ENCODE measurements at places on chromosomes 13 and 19.

DNA sequence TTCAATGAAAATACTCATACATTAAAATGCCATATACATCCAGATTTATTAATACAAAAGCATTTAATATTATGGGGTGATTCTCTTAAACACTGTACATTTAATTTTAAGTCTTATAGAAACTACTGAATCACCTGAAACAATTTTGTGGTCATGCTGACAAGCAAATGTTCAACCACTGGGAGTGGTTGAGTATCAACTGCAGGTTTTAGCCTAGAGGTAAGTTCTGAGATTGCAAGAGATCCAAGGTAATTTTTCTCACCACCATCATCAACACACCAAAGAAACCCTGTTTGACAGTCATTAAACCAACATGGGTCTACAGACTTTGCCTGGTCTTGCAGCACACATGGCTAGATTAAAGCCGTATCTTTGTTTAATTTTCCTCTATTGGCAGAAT, 196.3 kb downstream of the LHFPL6 start:
- peak; percentile 4 for DNase-seq

DNA sequence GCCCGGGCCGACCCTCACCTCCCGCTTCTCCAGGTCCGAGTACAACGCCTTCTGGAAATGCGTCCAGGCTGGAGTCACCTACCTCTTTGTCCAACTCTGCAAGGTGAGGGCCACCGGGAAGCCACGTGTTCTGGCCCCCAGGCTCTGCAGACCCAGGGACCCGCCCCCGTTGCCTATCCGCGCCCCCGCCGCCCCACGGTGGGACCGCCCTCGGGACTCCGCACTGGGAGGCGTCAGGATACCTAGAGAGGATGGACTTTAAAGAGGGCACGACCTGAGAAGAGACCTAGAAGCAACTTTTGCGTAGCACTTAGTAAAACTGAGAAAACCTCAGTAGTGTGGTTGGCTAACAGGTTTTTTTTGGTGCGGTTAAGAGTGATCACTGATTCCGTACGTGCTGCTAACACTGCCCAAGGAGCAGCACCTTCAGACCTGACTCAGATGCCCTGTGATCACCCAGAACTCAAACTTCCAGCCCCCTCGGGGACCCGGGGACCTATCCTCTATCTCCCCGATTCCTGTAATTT, 492 bp downstream of the TMEM147 start:
- DNase-seq = peak; percentile 87

- DNase-seq = no peak
Observed at GRCh38 chr13:71851498-71852409, 15.2 kb downstream of the DACH1 start.

- no peak for DNase-seq
Observed at GRCh38 chr13:100842136-100842535, 167.5 kb upstream of the TMTC4 start.

DNA sequence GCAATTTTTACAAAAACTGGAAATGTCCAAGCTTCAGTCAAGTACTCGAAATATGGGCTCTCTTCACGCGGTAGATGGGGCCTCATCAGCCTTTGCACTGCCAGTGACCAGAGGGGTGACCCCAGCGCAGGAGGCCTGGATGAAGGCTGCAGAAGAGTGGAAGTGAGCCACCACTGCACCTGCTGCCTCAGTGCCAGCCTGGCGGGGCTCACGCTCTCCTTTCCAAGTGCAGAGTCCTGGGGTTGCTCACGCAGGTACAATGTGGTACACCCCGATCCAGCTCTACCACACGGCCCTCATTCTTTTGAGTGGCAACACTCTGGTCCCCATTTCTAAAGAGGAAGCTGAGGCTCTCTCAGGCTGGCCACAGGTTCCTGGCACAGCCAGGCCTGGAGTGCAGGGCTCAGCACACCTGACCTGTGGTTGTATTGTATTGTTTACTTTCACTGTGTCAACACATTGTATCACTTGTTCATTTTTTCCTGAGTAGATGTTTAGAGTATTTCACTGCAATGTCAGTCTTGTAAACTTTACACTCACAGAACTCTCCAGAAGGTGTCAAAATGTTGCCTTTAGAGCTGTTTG, 97.3 kb upstream of the SOX1 start:
- no peak for DNase-seq

DNA sequence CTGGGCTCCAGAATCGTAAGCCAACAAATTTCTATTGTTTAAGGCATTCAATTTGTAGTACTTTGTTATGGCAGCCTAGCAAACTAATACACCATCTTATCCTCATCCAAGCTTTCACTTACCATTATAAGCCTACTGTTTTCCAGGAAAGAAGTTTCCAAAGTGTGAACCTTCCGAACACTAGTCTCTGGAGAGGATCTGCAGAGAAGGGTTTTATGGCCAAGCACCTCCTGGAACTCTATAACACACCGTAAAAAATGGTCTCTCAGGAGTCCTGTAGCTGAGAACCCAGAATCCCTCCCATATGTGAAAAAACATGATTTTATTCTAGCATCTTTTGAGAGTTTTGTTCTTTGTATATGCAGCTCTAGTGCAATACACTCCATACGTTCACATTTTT, 142.1 kb downstream of the POSTN start:
- no peak for DNase-seq

DNA sequence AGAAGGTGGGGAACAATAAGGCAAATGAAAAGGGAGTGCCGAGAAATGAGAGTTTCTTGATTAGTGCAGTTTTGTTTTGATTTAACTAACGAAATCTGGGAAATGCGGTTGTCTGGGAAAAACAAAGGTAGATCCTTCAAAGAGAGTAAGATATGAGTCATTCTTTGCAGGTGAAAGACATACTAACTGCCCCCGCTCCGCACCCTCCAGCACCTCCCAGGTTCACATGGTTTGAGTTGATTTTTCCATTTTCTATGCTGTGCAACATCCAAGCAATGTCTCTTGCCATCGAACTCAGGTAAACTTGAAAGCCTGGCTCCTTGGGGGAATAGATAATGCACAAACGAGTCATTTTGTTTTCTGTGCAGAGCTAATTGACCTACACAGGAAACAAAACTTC, 84.1 kb upstream of the KLF12 start:
- no peak for DNase-seq

DNA sequence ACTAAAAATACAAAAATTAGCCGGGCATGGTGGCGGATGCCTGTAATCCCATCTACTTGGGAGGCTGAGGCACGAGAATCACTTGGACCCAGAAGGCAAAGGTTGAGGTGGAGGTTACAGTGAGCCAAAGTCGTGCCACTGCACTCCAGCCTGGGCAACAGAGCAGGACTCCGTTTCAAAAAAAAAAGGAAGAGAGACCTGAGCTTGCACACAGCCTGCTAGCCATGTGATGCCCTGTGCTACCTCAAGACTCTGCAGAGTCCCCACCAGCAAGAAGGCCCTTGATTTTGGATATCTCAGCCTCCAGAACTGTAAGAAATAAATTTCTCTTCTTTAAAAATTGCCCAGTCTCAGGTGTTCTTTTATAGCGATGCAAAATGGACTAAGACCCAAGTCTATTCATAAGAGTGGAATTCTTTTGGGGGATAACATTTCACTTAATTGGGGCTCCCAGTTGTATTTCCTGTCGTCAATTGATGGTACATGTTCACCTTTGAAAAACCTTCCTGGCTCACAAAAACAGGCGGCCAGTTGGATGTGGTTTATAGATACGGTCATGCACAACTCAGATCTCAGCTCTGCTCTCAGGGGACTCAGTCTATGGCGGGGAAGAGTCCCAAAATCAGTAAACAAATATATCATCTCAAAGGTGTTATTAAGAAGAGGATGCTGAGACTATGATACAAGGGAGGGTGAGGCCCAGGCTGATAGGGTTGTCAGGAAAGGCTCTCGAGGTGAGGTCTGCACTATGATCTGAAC, 2.4 kb upstream of the CHERP start:
- DNase-seq = no peak

GRCh38 chr13:29543230-29544215, 52.0 kb downstream of the SLC7A1 start:
- DNase-seq = peak; percentile 83

DNA sequence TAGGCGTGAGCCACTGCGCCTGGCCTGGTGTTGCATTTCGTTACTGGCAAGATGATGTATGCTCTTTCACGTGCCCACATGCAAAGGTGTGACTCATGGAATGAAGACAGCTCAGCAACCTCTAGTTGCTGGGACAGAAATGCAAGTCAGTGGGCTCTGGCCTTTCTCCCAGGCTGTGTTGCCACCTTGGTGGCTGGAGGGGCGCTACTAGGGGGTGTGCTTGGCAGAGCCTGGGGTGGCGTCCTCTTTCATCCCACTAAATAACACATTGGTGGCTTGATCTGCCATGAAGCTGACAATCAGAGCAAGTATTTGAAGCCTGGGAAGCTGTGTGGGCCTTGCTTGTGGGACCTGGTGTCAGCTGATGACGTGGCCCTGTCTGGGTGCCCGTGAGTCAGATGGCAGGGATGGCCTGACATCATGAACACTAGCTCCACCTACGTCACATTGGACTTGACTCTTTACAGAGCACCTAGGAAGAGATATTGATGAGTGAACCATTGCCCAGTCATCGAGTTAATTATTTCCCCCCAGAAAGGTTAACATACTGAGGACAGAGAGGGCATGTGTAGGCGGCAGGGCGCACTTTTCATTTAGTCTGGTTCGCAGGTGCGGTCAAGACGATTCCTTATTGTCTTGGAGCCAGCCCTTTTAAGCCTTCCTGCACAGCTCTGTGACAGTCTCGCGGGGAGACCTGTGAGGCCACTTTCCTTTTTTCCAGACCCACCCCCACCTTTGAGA, 154.2 kb downstream of the TM9SF2 start:
- DNase-seq = peak; percentile 53

GRCh38 chr13:75194717-75195462, 287.1 kb downstream of the TBC1D4 start:
- DNase-seq = no peak

DNA sequence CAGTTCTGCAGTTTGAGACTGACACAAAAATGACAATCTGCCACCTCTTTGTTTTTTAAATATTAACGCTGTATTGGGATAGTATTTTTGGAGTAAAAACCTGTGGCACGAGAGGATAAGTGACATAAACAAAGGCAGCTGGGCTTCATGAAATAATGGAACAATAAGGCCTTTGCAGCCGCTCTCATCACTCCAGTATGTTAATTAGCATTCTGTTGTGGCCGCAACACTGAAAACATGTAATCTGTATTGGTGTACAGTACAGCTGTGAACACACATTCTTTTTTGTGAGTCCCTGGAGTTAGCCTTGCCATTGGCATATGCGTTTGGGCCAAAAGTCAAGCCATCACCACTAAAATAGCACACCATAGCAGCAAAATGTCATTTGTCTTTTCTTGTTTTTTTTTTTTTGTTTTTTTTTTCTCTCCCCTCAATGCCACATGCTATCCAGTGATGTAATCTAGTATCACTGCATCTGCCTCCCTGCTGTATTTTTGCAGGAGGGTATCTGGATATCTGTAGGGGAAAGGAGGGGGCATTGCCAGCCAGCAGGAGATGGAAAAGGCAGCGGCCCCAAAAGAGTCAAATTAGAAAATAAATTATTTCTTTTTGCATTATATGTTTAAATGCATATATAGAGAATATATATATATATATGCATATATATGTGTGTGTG, 885 bp upstream of the ZNF536 start:
- DNase-seq = no peak

- DNase-seq = no peak
Observed at GRCh38 chr13:62210951-62211350, 795.3 kb upstream of the PCDH20 start.

DNA sequence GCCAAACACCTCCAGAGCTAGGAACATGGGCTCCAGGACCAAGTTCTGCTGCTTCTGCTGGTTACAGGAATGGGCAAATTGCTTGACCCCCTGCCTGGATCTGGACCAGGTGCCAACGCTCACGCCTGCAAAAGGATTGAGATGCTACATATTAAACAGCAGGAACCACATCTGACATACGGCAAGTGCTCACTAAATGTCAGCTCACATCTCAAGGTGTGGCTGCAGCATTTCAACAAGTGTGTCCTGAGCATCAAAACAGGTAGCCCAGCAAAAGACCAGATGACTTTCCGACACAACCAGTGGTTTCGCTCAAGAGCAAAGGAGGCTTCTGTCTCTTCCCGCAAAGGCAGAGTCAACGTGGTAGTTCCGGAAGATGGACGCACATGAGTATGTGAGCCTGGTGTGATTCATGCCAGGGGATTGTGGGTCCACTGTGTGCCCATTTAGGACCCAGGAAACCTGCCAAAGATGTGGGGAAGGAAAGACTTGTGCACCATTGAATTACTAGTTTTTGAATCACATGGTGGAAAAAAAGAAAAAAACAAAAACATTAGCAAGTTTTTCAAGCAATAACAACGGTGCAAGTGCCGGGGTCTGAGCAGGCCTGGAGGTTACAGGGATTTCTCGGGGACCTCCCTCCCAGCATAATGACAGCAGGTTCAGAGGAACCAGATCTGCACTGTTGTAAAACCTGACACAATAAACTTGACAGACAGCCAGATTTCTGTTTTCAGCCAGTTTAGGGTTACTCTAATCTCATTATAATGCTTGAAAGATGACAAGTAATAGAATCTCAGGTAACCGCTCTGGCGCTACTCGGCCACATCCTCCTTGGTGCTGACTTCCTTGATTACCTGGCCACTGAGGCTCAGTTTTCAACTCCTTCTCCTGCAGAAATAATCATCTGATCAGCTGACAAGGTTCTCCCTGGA, 77.9 kb downstream of the SOX1 start:
- no peak for DNase-seq

- DNase-seq = no peak
Observed at GRCh38 chr13:97474349-97474980, 40.5 kb downstream of the RAP2A start.

DNA sequence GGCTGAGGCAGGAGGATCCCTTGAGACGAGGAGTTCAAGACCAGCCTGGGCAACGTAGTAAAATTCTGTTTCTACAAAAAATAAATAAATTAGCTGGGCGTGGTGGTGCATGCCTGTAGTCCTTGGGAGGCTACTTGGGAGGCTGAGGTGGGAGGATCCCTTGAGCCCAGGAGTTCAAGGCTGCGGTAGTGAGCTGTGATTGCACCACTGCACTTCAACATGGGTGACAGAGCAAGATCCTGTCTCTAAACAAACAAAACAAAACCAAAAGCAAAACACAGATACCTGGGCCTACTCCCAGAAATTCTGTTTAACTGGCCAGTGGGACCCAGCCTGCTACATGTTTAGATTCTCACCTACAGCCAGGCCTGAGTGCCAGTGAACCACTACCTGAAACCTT, 74.6 kb upstream of the MEDAG start:
- no peak for DNase-seq

GRCh38 chr13:58667096-58667495, 1035.6 kb downstream of the PCDH17 start:
- DNase-seq = no peak

GRCh38 chr13:51619614-51620013, 35.4 kb downstream of the WDFY2 start:
- peak; percentile 61 for DNase-seq

- DNase-seq = no peak
Observed at GRCh38 chr13:111156421-111156820, 41.3 kb downstream of the ARHGEF7 start.

- DNase-seq = peak; percentile 62
Observed at GRCh38 chr13:97224544-97225300, 2.6 kb downstream of the MBNL2 start.
